ENCODE measurements at places on chromosomes 13 and 19. TPM values are rescaled to one million over a fixed set of nuclear protein-coding genes. Genes with fewer than 3 reads are reported as not detected.

- DNase-seq: no peak
- no peak overlapping the region for H3K27ac ChIP-seq
- H3K4me1 ChIP-seq: no peaks in the 10 kb centered on the region
- H3K4me3 ChIP-seq: no peak overlapping the region
- no peaks in the 10 kb centered on the region for H3K27me3 ChIP-seq
- no peaks in the 10 kb centered on the region for H3K36me3 ChIP-seq
These were observed 200.4 kb downstream of the DLEU7 start for GRCh38 chr13:50643060-50643459.

SMIM44 gene
- not detected for total RNA-seq

- no peaks in the 10 kb centered on the region for H3K4me1 ChIP-seq
- H3K27me3 ChIP-seq: peaks cover 10% of the 10 kb centered on the region
- DNase-seq: no peak
These were observed 5.8 kb downstream of the CPAMD8 start for GRCh38 chr19:17020823-17021222.

GRCh38 chr13:75641026-75641425, 4.9 kb downstream of the LMO7 start:
- no peak for DNase-seq
- no peak overlapping the region for H3K27ac ChIP-seq
- H3K27me3 ChIP-seq: no peaks in the 10 kb centered on the region

FUT6 gene
- total RNA-seq: not detected

ZNF497 gene
- 2.5 TPM for total RNA-seq

DNA sequence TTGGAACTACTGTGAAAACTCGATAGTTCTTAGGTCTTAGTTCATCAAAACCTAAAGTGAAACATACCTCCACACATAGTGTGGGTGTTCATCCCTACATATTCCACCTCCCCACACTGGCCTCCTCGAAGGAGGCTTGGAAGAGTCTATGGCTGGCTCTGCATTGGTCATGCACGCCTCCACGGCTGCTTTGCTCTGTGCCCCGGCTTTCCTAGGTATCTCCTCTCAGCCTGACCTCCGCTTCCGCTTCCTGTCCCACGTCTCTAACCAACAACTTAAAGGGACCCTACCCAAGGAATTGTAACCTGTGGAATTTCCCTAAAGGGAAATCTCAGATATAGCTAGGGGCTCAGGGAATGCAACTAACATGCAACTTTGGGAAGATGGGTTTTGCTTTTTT, 79.7 kb upstream of the MBNL2 start:
- no peaks in the 10 kb centered on the region for H3K27me3 ChIP-seq
- H3K4me1 ChIP-seq: peaks cover 19% of the 10 kb centered on the region
- no peak overlapping the region for H3K27ac ChIP-seq
- H3K36me3 ChIP-seq: no peaks in the 10 kb centered on the region

IRGQ gene
- total RNA-seq: 11.6 TPM

ZNF578 gene
- total RNA-seq: 9.6 TPM

- no peaks in the 10 kb centered on the region for H3K4me1 ChIP-seq
- H3K27me3 ChIP-seq: no peaks in the 10 kb centered on the region
- peaks cover 7% of the 10 kb centered on the region for H3K36me3 ChIP-seq
- no peak overlapping the region for H3K27ac ChIP-seq
These were observed 16.7 kb upstream of the GNA15 start for GRCh38 chr19:3119071-3119595.

GRCh38 chr13:35732565-35732964, 256.1 kb upstream of the MAB21L1 start:
- no peaks in the 10 kb centered on the region for H3K27me3 ChIP-seq
- H3K36me3 ChIP-seq: no peaks in the 10 kb centered on the region
- no peak overlapping the region for H3K4me3 ChIP-seq
- no peak overlapping the region for H3K27ac ChIP-seq
- DNase-seq: no peak

PRX gene
- 3.6 TPM for total RNA-seq

POU4F1 gene
- not detected for total RNA-seq

- no peak overlapping the region for H3K4me3 ChIP-seq
- H3K27ac ChIP-seq: no peak overlapping the region
- no peaks in the 10 kb centered on the region for H3K27me3 ChIP-seq
- H3K4me1 ChIP-seq: no peaks in the 10 kb centered on the region
- no peak for DNase-seq
- no peaks in the 10 kb centered on the region for H3K36me3 ChIP-seq
These were observed 63.6 kb upstream of the SOX1 start for GRCh38 chr13:112003396-112003795.

- H3K4me1 ChIP-seq: no peaks in the 10 kb centered on the region
- H3K27me3 ChIP-seq: no peaks in the 10 kb centered on the region
- DNase-seq: peak; percentile 26
- H3K4me3 ChIP-seq: no peak overlapping the region
- no peak overlapping the region for H3K27ac ChIP-seq
- no peaks in the 10 kb centered on the region for H3K36me3 ChIP-seq
These were observed 15.3 kb downstream of the RFXAP start for GRCh38 chr13:36834299-36834698.

- no peaks in the 10 kb centered on the region for H3K36me3 ChIP-seq
- H3K4me1 ChIP-seq: no peaks in the 10 kb centered on the region
- H3K27me3 ChIP-seq: no peaks in the 10 kb centered on the region
- DNase-seq: no peak
- H3K27ac ChIP-seq: no peak overlapping the region
These were observed 1.0 kb downstream of the ZNF420 start for GRCh38 chr19:37079238-37079637.
